ENCODE measurements at places on chromosomes 4 and X.

DNA sequence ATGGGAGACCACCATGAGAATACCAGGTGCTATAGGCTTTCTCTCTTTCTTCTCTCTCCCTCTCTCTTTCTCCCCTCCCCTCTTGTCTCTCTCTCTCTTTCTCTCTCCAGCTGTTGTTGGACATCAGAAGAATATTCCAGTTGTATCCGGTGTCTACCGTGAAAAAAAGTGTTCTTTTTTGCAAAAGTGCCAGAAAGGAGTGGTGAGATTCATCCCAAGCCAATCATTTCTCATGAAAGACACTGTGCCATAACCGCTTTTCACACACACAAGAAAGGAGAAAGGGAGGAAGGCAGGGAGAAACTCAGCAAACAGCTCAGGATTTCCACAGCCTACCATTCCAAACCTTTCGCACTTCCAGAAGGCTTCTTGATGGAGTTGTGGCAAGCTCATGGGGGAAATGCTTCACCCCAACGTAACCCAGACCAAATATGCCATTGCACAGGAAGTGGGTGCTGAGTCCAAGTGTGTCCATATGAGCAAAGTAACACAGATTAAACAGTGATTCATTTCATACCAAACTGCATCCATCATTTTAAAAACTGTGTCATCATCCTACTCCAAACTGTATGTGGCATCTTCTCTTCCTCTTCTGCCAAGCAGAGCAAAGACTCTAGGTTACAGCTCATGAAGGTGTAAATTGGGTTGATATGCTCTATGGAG, 224.0 kb downstream of the APBB2 start:
- no peak for DNase-seq

DNA sequence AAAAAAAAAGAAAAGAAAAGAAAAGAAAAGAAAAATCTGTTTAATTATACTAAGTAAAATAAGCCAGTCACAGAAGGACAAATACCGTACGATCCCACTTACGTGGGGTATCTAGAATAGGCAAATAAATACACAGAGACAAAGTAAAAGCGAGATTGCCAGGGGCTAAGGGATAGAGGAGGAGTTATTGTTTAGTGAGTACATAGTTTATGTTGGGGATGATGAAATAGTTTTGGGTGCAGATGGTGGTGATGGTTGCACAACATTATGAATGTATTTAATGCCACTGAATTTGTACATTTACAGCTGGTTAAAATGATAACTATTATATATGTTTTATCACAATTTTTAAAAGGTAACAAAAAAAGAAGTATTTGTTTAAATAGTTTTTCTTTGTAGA, 7.1 kb downstream of the CA5B start:
- DNase-seq = no peak

DNA sequence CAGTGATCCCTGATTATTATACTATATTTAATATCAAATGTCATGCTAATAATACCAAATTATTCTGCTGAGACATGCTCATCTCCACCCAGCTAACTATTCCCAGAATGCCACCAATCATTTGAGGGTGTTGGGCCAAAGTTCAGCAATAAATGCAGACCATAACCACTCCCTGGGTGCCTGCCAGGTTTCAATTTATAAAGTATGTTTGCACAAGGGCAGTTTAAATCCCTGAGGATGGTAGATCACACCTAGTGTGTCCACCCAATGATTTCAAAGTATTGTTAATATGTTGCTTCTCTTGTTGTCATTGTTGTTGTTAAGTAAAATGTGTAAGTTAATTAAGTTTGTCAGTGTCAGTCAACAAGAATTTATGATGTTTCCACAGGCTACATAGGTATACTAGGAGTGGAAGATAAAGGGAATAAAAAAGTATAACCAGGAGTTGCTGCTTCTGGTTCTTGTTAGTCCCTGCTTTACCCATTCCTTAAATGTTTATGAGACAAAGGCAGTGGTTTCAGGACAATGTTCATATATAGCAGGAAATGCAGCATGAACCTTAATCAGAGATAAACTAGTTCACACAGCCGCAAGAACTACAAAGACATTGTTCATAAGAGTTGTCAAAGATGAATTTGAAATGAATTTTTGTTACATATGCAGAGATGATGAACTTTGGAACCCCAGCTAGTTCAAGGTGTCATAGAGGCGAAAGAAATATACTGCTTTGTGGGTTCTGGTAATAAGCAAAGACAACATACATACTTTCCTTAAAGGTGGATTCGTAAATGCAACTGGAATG, 25.5 kb downstream of the HPGD start:
- no peak for DNase-seq

DNA sequence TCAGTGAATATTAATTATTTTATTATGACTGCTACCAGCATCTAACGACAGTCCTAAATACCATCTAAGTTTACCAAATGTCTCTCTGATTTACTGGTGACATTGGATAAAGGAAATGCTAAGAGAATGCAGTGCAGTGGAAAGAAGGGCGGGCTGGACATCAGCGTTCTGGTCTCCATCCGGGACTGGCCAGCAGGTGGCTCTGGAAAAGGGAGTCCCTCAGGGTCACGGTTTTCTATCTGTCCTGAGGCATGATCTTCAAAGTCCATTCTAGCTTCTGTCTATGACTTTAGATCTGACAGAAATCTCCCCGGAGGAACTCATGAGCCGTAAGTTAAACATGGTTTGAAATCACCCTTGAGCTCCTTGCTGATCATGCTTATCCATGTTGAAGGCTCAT, 3.3 kb downstream of the TRIM2 start:
- no peak for DNase-seq

DNA sequence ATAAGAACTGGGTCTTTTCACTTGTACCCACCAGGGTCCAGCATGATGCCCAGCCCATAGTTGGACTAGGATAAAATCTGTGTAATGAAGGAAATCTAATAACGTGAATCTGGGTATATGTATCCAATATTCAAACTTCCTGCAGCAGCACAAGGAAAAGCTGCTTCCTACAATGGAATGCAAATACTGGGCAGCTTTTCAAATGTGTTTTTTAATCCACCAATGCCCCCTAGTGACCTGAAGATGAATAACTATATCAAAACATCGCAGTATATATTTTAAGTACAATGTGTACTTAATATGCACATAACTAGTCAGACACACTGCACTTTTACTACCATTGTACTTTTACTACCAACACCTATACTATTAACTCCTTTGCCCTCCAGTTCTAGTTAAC, 5.3 kb downstream of the APOO start:
- no peak for DNase-seq

GRCh38 chrX:132489578-132490419, 961 bp upstream of the MBNL3 start:
- no peak for DNase-seq

DNA sequence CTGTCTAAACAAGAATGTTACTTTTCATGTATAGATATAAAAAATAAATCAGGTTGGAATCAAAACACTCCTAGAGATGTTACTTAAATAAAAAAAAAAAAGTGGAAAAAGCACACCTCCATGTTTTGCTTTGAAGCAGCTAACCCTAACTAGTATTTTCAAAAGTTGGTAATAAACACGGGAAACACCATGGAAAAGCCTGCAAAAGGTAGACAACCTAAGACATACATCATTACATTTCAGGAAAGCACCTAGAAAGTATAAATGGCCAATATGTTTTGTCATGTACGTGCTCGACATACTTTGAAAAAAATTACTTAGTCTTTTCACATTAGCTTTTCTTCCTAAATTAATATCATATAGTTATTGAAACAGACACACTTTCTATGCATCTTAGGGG, 130.1 kb upstream of the SH3RF1 start:
- DNase-seq = no peak

All from GM12891 (cell line).